RWPE1 (cell line): ENCODE measurements at places on chromosomes 11 and 22.

DNA sequence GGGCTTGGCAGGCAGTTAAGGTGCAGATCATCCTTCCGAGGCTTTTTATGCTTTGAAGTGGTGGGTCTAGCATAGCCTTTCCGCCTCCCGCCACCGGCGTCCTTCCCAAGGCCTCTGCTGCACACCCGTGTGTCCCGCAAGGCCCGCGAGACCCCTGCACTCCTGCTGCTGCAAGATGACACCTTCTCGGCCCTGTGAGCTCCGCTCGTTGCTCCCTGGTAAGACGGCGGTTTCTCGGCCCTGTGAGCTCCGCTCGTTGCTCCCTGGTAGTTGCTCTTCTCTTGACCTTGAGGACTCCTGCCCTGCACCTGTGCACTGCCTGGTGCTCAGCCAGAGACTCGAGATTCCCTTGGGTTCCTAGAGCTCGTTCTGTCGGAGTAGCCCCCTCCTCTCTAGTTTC is 17.9 kb upstream of the TRMU start:
- no peak for DNase-seq

- DNase-seq: no peak
Measured at GRCh38 chr11:121113611-121114010, 12.6 kb downstream of the TECTA start.

GRCh38 chr11:87878373-87878825 is 296.8 kb downstream of the RAB38 start:
- peak; percentile 23 for DNase-seq

DNA sequence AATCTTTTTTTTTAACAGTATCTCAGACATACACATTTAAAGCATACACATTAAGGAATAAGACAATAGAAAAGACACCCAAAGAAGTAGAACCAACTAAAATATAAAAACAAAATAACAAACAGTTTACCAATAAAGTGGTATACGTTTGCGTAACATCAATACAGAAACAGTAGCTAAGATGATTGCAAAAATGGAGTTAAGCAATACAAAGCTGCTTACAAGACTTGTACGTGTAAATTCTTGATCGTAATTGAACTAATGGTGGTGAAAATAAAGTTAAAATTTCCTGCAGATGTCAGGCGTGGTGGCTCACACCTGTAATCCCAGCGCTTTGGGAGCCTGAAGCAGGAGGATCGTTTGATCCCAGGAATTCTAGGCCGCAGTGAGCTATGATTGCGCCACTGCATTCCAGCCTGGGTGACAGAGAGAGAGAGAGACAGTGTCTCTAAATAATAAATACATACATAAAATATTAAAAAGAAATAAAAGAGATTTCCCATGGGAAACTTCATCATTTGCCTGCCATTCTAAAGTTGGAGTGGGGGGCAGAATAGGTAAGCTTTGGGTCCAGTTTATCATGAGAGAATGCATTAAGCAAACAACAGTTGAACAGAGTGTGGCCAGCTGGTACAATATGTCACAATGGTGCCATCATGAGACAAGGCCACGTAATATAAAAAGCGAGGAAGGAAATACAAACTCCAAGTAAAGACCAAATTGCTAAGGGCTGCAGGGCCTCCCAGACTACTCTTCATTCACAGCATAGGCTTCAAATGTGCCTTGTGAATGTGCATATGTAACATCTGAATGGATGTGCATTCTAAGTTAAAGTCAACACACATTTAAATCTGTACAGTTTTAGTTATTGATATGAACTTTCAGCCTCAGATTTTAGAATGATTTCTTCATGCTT is 38.9 kb upstream of the EED start:
- no peak for DNase-seq

GRCh38 chr11:116276051-116277044 is 496.4 kb downstream of the BUD13 start:
- DNase-seq: peak; percentile 26

- no peak for DNase-seq
Measured at GRCh38 chr11:61193596-61193995, 9.7 kb upstream of the PGA3 start.

DNA sequence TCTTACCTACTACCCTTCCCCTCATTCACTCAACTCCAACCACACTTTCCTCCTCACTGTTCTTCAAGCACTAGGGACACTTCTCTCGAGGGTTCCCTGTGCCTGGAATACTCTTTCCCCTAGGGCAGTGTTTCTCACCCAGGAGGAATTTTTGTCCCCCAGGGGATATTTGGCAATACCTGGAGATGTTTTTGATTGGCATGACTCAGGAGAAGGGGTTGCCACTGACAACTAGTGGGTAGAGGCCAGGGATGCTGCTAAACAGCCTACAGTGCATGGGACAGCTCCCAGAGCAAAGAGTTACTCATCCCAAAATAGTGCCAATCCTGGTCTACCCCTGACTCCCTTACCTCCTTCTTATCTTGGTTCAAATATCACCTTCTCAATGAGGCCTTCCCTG is 40.0 kb downstream of the BTG4 start:
- peak; percentile 38 for DNase-seq

DNA sequence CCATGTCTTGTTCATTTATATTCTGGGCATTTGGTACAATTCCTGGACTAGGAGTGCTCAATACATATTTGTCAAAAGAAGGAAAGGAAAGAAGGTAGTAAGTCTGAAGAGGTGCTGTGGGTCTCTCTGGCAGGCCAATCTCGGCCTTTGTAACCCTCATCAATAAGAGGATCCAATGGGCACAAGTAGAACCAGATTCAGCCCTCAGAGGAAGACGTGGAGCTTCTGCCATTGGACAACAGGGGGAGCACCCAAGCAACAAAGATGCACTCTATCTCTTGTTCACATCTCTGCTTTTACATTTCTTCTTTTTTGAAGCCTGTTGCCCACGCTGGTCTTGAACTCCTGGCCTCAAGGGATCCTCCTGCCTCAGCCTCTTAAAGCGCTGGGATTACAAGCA is 2.2 kb upstream of the VPS11 start:
- no peak for DNase-seq

- no peak for DNase-seq
Measured at GRCh38 chr22:36175892-36176291, 15.3 kb upstream of the APOL3 start.

DNA sequence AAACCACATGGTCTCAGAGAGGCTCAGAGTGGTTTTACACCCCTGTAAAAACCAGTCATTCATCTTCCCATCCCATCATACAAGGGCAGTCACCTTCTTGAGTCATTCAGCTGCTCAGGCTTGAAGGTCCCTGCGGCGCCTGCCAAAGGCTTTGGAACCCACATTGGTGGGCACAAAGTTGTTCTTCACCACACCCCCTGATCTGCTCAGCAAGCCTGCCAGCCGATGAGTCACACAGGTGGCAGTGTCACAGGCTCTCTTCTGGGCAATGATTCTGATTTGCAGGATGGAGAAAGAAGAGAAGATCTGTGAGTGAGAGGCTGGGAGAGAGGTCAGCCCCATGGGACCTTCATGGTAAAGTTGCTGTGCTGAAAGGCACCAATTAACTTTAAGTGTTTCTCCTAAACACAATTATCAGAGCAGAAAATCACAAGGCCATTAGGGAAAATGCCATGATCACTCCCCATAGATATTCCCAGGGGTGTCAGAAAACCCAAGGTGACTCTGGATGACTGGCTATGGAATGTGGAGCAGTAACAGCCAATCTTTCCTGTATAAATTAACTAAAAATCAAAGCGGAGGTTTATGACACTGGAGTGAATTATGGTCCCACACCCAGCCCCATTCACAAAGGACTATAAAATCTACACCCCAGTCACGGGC is 4.4 kb downstream of the CALCA start:
- DNase-seq: no peak

- DNase-seq: no peak
Measured at GRCh38 chr11:1333860-1334259, 24.4 kb upstream of the TOLLIP start.

- no peak for DNase-seq
Measured at GRCh38 chr22:40463683-40464082, 93.3 kb downstream of the SGSM3 start.

DNA sequence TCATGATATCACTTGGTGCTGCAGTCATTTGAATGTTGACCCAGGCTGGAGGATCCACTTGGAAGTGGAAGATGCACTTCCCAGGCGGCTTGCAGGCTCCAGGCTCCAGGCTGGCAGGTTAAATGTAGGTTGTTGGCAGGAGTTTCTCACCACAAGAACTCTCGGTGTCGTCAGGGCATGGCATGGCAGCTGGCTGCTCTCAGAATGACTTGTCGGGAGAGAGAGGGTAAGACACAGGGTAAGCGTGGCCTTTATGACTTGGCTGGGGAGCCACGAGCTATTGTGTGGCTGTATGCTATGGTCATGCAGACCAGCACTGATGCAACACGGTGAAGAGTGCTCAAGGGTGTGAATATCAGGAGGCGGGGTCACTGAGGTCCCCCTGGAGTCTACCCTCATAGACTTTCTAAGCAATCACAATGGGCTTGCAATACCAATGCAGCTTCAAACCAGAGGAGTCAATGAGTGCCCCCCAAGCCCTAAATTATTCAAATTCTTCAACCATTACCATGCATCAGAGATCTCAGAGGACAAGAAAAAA is 1027.7 kb downstream of the OPCML start:
- no peak for DNase-seq

DNA sequence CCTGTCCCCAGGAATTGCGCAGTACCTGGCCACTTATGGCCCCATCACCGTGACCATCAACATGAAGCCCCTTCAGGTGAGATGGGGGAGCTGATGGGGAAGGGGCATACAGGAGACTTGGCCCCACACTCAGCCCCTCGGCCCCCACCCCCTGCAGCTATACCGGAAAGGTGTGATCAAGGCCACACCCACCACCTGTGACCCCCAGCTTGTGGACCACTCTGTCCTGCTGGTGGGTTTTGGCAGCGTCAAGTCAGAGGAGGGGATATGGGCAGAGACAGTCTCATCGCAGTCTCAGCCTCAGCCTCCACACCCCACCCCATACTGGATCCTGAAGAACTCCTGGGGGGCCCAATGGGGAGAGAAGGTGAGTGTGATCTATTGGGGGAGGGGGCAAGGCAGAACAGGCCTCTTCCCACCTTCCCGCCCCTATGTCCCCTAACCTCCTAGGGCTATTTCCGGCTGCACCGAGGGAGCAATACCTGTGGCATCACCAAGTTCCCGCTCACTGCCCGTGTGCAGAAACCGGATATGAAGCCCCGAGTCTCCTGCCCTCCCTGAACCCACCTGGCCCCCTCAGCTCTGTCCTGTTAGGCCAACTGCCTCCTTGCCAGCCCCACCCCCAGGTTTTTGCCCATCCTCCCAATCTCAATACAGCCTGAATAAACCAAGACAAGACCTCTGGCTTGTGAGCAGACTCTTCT is 3.6 kb downstream of the CTSW start:
- DNase-seq: no peak

DNA sequence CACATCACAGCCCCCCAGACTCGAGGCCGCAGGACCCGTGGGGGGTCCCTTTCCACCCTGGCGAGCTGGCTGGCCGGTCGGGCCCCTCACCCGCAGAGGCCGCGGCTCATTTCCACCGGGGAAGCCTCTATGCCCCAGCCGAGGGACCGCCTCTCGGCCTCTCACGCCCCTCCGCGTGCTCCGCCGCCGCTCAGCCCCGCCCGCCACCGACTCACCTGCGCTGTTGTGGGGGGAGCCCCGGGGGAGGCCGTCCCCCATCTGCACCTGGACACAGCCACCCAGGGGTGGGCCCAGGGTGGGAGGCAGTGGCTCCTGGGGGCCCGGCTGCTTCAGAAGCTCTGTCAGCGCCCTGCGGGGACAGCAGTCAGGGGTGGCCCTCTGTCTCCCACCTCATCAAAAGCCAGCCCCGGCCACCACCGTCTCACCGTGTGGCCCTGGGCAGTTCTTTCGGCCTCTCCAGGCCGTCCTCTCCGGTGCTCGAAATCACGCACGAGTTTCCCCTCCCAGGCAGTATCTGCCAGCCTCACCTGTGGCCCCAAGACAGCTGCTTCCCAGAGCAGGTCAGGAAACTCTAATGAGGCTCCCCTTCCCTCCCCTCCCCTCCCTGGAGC is 3.8 kb downstream of the SHISA8 start:
- DNase-seq: no peak

DNA sequence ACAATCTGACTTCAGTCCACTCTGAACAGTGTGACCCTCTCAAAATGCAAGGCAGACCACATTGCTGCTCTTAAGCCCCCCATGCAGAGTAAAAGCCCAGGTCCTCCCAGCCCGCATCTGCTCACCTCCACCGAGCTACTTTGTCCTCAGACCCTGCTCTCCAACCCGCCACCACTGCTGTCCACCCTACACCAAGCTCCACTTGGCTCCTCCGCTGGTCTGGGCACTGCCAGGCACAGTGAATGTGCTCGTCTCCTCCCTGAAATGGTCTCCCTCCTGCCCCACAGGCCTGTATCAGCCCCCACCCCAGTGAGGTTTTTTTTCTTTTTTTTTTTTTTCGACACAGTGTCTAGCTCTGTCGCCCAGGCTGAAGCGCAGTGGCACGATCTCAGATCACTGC is 67.4 kb upstream of the ARFGAP3 start:
- no peak for DNase-seq

DNA sequence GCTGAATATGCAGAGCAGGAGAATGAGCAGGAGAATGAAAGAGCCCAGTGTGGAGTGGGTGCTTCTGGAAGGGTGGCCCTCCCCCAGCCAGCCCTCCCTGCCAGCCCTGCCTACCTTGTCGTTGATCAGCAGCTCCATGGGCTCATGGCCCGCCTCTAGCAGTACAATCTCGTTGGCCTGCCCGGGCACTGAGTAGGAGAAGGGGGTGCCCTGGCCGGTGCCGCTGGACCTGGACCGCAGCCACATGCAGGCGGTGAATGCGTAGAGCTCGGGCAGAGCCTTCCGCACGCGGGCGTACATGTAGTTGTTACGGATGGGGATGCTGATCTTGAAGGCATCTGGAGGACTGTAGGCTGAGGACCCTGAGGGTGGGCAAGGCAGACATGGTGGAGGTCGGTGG is 17.4 kb downstream of the NPTXR start:
- DNase-seq: no peak

- DNase-seq: no peak
Measured at GRCh38 chr22:47174671-47175112, 412.2 kb downstream of the TBC1D22A start.

- no peak for DNase-seq
Measured at GRCh38 chr11:31825838-31826484, 14.8 kb upstream of the PAX6 start.

- DNase-seq: no peak
Measured at GRCh38 chr11:34707462-34707840, 86.6 kb downstream of the EHF start.

- no peak for DNase-seq
Measured at GRCh38 chr11:70608568-70609470, 210.5 kb downstream of the CTTN start.

- DNase-seq: no peak
Measured at GRCh38 chr11:122209619-122210366, 93.8 kb upstream of the BLID start.

GRCh38 chr11:17250561-17251350 is 25.8 kb upstream of the NUCB2 start:
- DNase-seq: no peak

- no peak for DNase-seq
Measured at GRCh38 chr22:26746311-26746710, 88.9 kb downstream of the MIAT start.

DNA sequence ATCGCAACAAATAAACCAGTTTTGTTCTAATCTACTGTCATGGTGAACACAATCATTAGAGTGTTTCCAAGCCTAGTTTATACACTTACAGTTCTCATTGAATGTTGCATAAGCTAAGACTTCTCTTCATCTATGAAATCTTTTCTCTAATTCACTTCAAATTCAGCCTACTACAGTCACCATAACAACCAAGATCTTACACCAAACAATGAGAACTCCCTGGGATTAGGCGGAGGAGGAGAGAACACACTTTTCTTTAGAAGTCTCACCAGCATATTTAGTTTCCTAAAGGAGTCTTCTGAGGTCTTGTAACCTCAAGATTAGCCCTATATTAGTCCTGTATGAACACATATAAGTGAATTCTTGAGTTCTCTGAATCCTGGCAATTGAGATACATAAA is 1889.7 kb downstream of the LRRC4C start:
- DNase-seq: no peak

GRCh38 chr11:6655790-6656583 is at the start of gene DCHS1:
TSS of gene DCHS1 (minus strand) at chr11:6655809. CDS start at chr11:6641613, 14,196 bp downstream.
- DNase-seq: no peak
